Renal pelvis (tissue), 12 donors: ENCODE measurements at places on chromosomes 6 and 20.

- no peak for DNase-seq
Observed at GRCh38 chr20:35264755-35265154, 13.2 kb downstream of the MMP24OS start.

DNA sequence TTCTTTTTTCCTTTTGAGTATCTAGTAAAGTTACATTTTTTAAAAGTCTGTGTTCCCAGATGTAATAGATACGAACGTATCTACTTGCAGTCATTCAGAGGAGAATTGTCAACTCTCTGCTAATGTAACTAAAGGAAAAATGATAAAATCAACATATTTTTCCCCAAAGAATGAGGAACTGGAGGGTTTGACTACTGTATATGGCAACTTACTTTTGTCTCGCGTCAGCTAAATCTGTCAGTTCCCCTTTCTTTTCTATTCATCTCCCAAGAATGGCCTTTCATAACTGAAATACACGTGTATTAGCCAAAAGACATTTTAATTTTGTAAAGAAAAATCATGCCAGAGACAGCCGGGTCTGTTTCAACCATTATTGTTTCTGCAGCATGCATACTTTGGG is 5.4 kb downstream of the EYA2 start:
- DNase-seq, result no peak

- DNase-seq, result peak; percentile 60
Observed at GRCh38 chr6:46539866-46540265, 48.6 kb upstream of the RCAN2 start.

- peak; percentile 45 for DNase-seq
Observed at GRCh38 chr6:137261361-137261760, 42.2 kb upstream of the IFNGR1 start.

DNA sequence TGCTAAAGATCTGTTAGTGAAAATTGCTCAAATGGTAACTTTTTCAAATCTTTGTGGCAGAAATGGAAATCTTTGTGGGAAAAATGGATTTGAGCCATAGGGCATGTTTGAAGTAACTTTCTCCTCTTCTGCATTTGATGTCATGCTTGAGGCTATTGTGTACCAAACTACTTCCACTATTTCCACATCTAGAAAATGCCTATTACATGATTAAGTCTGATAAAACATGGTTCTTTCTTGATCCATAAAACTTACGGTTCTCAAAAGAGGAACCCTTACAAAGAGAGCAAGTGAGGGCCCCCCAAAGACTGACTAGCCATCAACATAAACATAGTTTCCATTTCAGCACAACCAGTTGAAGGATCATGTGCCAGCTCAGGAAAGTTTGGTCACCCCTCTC is 150.6 kb downstream of the NFATC2 start:
- DNase-seq, result no peak

DNA sequence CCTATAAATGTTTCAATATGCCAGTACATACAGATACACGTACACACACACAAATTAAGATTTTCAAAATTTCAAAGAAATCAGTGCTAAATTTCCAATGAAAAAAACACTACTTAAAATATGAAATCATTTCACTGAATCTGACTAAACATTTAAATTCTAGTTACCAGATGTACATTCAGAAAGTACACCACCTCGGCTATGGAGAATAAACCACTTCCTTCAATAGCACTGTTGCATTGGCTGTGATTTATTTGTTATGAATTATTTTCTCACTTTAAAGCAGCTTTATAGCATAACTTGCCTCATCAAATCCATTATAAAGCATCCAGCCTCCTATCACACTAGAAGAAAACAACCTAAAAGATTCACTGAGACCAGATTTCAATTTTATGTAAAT is 36.6 kb downstream of the HBS1L start:
- DNase-seq, result no peak

GRCh38 chr6:130453230-130453629 is 87.4 kb downstream of the TMEM200A start:
- DNase-seq, result no peak

- DNase-seq, result no peak
Observed at GRCh38 chr6:136016228-136017225, 165.0 kb downstream of the PDE7B start.

- DNase-seq, result peak; percentile 12
Observed at GRCh38 chr6:122449069-122449468, 22.5 kb downstream of the SERINC1 start.

- DNase-seq, result no peak
Observed at GRCh38 chr6:139711804-139712585, 337.5 kb upstream of the CITED2 start.

DNA sequence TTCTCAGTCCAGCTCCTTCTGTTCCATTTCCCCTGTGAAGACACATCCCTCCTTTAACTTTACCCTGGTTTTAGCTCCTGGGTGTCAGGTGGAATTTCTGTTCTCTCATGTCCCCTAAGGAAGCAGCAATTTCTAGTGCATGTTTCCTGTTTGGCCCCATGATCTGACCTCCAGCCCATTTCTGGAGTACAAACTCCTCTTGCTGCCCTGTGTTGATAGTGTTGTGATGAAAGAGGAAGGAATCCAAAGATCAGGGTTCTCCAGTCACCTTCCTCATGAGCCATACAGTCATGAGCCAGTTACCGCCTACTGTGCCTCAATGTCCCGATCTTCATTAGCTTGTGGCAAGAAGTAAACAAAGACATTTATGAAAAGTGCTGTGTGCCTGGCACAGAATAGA is 97.4 kb downstream of the PHACTR1 start:
- no peak for DNase-seq

- DNase-seq, result no peak
Observed at GRCh38 chr6:19812512-19813119, 24.6 kb upstream of the ID4 start.
